Left ventricle myocardium inferior (tissue), 1 donor: ENCODE measurements at places on chromosomes 3 and 15.

DNA sequence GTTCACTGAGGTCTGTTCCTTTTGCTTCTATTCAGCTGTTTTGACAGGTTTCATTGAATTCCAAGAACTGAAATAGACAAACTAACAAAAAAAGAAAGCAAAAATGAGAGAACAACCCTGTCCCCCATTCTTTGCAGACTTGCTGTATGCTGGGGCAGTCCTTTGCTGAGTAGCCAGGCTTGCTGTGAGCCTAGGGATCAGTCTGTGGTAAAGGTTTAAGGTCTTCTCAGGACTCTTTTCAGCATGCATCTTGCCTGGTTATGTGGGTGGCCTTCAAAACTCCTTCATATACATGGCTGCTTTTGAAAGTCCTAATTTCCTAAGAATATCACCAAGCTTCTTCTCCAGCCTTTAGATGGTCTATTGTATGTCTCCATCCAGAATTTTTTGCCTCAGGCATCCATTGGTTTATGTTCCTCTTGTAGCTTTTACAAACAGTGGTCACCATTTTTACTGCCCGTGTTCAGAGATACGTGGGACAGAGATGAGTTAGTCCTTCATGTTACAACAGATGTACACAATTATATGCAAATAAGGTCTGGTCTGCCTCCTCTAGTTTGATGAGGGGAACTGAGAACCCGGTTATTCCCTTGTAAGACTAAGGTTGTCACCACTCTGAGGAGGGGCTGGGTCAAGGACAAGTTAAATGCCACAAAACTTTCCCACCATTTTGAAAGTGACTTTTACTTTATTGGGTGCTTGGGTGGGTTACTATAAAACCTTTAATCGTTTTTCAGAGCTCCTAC is 41.4 kb downstream of the SACM1L start:
- DNase-seq: no peak

- no peak for DNase-seq
Measured at GRCh38 chr15:72237853-72238224, 6.8 kb upstream of the PKM start.

GRCh38 chr3:13161771-13162535 is 88.7 kb upstream of the IQSEC1 start:
- DNase-seq: no peak

GRCh38 chr3:28347374-28348264 is 902 bp upstream of the ZCWPW2 start:
- no peak for DNase-seq

DNA sequence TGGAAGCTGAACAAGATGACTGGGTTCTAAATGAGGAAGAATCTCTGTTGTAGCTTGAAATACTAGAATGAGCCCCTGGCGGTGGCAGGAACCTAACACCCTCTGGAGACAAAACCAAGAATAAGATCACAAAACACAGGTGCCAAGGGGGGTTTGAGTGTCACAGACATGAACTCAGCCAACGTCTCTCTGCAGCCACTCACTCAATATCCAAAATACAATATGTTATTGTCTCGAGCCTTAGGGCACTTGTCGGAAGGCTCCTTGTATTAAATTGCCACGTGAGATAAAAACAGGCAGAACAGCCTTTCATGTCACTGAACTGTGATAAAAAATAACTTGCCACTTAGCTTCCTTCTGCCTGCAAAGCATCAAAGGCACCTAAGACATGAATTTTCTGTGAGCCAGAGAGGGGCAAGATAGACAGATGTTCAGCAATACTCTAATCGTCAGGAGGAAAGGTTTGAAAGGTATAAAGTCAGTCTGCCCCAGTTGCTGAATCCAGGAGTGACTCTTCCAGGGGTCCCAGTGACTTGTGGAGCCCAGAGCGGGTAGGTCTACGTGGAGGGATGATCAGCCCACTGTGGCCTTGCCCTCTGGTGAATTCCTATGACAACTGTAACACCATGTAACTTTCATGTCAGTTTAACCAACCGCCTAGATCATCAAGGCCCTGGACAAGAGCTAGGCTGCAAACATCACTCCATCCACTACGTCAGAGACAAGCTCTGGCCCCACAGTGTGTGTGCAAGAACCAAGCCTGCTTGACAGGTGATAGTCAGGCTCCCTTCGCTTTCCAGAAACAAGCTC is 165.2 kb downstream of the OSBPL10 start:
- DNase-seq: no peak

DNA sequence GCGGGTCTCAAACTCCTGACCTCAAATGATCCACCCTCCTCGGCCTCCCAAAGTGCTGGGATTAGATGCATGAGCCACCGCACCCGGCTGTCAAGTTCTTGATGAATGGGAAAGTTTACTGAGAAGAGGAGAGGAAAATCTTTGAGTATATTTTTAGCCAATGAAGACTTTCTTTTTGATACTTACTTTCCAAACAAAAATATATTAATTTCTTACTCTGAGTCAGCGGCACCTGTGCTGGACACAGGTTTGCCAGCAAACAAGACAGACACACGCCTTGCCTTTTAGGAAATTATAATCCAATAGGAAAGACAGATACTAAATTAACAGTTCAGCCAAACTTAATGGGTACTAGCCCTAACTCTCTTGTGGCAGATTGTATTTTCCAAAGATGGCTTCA is 166.6 kb downstream of the SHQ1 start:
- DNase-seq: no peak

GRCh38 chr15:34737477-34737876 is 17.3 kb downstream of the GJD2 start:
- DNase-seq: no peak
